SJCRH30 (cell line): ENCODE measurements at places on chromosomes 12 and 14. TPM values are rescaled to one million over a fixed set of nuclear protein-coding genes. Genes with fewer than 3 reads are reported as not detected.

SLC4A8 gene
- total RNA-seq = under 0.01 and 0.08 TPM in 2 replicates

- DNase-seq = no peak
Measured at GRCh38 chr12:52306731-52307130, 14.5 kb downstream of the KRT83 start.

GRCh38 chr14:33120341-33120740 lies 181.7 kb downstream of the NPAS3 start:
- no peak for DNase-seq

GRCh38 chr12:46383654-46384450 lies 11.3 kb upstream of the SLC38A2 start:
- peak; percentile 92 for DNase-seq

- no peak for DNase-seq
Measured at GRCh38 chr14:32336702-32337101, 7.6 kb downstream of the AKAP6 start.

RPL10L gene
- not detected in 2 replicates for total RNA-seq

GRCh38 chr12:57176846-57177245 lies 29.4 kb upstream of the LRP1-AS start:
- DNase-seq = no peak

GRCh38 chr14:73105050-73105449 lies 31.3 kb upstream of the PSEN1 start:
- no peak for DNase-seq

- no peak for DNase-seq
Measured at GRCh38 chr12:73486256-73486655, 1051.4 kb upstream of the ATXN7L3B start.

KSR2 gene
- total RNA-seq = 0.05 and 0.06 TPM in 2 replicates

GRCh38 chr14:89858089-89858488 lies 96.4 kb downstream of the EFCAB11 start:
- DNase-seq = no peak

DNA sequence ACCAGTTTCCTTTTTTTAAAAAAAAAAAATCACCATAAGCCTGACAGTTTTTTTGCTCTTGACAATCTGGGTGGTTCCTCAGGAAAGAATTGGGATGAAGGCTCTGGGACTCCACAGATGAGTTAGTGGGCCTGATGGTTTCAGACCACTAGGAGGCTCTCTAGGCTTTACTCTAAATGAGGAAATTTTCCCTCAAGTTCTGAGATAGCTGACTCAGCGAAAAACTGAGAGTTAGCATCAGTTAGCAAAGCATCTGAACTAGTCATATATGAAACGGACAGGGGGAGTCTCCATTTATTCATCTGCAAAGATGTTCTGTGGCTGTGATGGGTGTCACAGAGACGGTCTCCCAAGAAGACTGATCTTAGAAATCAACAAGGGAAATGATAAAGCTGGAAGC lies 314.3 kb upstream of the OR4E1 start:
- DNase-seq = peak; percentile 46

ANKS1B gene
- 1.4 and 2.4 TPM in 2 replicates for total RNA-seq
